ENCODE measurements at places on chromosomes 12 and 14.
A peak's percentile ranks its signal among the peaks of the same experiment; 100 is the strongest.

- DNase-seq: no peak
Measured at GRCh38 chr12:47621960-47622359, 83.9 kb downstream of the RPAP3 start.

DNA sequence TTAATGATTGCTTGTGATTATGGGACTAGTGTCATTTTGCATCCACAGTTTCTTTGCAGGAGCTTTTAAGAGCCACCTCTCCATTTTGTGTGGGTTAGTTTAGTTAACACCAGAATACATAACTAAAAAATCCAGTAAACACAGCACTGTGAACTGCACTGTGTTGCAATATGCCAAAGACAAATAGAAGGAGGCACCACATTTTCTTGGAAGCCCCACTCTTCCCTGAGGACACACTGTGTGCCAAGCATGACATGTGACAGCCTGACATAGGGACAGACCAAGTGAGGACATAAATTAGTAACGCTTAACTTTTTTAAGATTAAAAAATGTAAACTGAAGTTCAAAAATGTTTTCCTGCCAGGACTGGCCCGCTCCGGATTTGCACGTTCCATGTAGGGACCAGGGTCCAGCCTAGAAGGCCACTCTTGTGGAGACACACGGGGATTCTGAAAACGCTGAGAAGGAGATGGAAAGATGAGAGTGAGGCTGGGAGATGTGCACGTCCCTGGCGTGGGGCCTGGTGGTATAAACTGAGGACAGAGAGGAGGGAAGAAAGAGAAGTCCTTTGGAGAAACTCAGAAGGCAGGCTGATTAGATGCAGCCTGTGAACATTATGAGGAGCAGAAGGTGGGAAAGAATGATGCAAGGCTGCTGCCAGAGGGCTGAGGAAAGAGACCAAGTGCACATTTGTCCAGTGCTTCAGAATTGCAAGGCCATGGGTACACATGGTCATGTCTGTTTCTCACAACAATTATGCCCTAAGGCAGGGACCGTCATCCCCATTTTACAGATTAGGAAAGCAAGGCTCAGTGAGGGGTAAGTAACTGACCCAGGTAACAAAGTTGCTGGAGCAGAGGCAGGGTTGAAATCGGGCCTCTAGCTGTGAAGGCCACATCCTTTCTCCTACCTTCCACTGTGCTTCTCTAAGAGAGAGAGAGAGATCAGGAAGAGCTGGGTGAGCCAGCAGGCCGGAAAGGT lies 45.1 kb downstream of the ISCA2 start:
- no peak for DNase-seq

- DNase-seq: no peak
Measured at GRCh38 chr14:24475261-24475660, 32.7 kb upstream of the SDR39U1 start.

DNA sequence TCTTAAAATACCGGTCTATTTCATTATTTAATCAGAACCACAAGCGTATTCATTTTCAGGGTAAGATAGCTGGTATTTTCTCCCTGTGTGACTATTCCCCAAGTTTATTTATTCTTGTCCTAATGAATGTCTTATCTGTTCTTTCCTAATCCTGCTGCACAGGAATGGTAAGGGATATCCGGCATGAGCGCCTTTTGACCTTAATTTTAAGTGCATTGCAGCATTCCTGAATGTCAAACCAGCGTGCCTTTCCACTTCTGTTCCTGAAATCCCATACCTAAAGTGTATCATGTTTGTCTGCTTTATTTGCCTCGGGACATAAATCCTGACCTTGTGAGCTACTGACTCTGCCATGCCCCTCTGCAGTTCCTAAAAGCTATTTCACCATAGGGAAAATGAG lies 1713.2 kb upstream of the FLRT2 start:
- no peak for DNase-seq

DNA sequence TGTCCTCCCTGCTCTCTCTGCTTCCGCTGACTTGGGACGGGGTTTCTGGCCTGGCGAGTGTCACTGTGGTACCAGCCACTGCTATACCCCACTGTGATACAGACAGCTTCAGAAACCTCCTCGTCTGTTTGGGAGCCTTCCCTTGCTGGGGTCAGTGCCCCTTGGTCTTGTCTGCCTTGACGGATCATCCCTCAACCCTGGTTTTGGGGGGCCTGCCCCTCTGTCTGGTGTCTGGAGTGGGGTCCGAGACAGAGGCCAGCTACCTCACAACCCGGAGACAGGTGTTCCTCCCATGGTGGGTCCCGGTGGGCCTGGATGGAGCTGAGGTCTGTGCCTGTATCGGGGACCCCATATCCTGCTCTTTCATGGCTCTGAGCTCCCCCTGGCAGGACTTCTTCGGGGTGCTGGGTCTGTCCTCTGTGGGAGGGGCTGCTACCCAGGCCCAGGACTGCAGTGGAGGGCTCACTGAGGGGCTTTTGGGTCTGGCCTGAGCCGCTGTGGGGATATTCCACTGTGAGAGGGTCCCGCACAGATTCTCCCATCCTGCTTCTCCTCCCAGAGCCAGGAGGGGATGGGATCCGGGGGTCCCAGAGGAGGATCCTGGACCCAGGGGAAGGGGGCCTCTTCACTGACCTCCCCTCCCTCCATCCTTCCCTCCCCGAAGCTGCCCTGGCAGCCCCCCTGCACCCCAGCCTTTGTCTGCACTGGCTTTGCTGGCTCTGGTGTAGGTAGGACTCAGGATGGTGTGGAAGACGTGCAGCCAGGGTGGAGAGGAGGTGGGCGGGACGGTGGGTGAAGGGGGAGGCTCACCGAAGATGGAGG lies 365.5 kb downstream of the TMEM121 start:
- DNase-seq: peak; percentile 5
